ENCODE measurements at places on chromosomes 7 and 10. TPM values are rescaled to one million over a fixed set of nuclear protein-coding genes. Genes with fewer than 3 reads are reported as not detected.

GRCh38 chr7:157543276-157543675, 206.5 kb downstream of the DNAJB6 start:
- no peaks in the 10 kb centered on the region for H3K4me1 ChIP-seq
- H3K27ac ChIP-seq: no peak overlapping the region
- H3K4me3 ChIP-seq: no peak overlapping the region

- H3K27ac ChIP-seq: no peak overlapping the region
- no peak overlapping the region for H3K4me3 ChIP-seq
- peaks cover 41% of the 10 kb centered on the region for H3K4me1 ChIP-seq
- peaks cover 1% of the 10 kb centered on the region for H3K36me3 ChIP-seq
- no peak for DNase-seq
- no peaks in the 10 kb centered on the region for H3K27me3 ChIP-seq
Measured at GRCh38 chr10:126921974-126922525, 16.8 kb downstream of the DOCK1 start.

- no peak overlapping the region for H3K27ac ChIP-seq
- H3K4me3 ChIP-seq: no peak overlapping the region
- no peak for DNase-seq
- H3K36me3 ChIP-seq: no peaks in the 10 kb centered on the region
- peaks cover 7% of the 10 kb centered on the region for H3K4me1 ChIP-seq
Measured at GRCh38 chr10:69497611-69498390, 46.5 kb downstream of the TSPAN15 start.

DNA sequence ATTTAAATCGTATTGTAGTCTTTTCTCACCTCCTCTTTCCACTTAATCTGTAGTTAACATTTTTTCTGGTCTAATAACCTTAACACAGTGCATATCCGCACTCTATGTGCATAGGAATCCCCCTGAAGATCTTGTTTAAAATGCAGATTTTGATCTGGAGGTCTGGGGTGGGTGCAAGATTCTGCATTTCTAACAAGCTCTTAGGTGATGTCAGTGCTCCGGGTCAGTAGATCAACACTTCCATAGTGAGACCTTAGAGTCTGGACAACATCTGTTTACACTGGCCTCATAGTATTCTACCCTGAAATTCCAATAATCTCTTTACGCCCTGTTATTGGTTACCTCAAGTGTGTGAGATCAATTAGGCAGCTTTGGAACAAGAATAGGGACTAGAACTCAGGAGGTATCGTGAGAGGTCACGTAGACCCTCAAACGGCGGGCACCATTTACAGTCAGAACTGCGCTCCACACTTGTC, 434 bp upstream of the PLEKHA8 start:
- H3K27ac ChIP-seq: peak overlapping the region; percentile 94
- DNase-seq: no peak
- peaks cover 66% of the 10 kb centered on the region for H3K4me1 ChIP-seq
- H3K27me3 ChIP-seq: no peaks in the 10 kb centered on the region

GRCh38 chr10:130020651-130021382, 56.7 kb upstream of the EBF3 start:
- no peak overlapping the region for H3K4me3 ChIP-seq
- no peak overlapping the region for H3K27ac ChIP-seq
- no peak for DNase-seq
- H3K4me1 ChIP-seq: no peaks in the 10 kb centered on the region
- peaks cover 44% of the 10 kb centered on the region for H3K27me3 ChIP-seq
- no peaks in the 10 kb centered on the region for H3K36me3 ChIP-seq

DNA sequence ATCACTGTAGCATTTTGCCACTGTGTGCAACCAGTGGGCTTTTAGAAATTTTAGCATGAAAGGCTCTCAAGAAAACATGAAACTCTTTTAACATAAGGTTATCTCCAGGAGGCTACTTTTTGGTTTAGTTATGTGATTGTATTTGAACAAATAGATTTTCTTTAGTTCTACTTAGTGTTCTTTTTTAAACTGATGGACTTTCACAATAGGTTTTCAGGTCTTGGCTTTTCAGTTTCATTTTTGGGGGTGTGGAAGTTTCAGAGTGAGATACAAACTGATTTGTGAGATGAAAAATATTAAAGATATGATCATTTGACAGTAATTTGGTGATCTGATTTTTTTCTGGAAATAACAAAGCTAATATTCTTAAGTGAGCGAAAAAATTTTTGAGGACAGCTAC, 344.1 kb downstream of the PHF14 start:
- no peaks in the 10 kb centered on the region for H3K27me3 ChIP-seq
- H3K27ac ChIP-seq: no peak overlapping the region
- no peaks in the 10 kb centered on the region for H3K4me1 ChIP-seq
- DNase-seq: no peak
- H3K36me3 ChIP-seq: no peaks in the 10 kb centered on the region

- H3K4me1 ChIP-seq: no peaks in the 10 kb centered on the region
- peak overlapping the region; percentile 74 for H3K27ac ChIP-seq
- DNase-seq: no peak
- no peaks in the 10 kb centered on the region for H3K36me3 ChIP-seq
- H3K27me3 ChIP-seq: no peaks in the 10 kb centered on the region
Measured at GRCh38 chr10:17037910-17038309, 91.7 kb downstream of the CUBN start.

- DNase-seq: no peak
- no peaks in the 10 kb centered on the region for H3K27me3 ChIP-seq
- H3K36me3 ChIP-seq: no peaks in the 10 kb centered on the region
Measured at GRCh38 chr10:11910102-11910501, 86.9 kb downstream of the PROSER2 start.

DNA sequence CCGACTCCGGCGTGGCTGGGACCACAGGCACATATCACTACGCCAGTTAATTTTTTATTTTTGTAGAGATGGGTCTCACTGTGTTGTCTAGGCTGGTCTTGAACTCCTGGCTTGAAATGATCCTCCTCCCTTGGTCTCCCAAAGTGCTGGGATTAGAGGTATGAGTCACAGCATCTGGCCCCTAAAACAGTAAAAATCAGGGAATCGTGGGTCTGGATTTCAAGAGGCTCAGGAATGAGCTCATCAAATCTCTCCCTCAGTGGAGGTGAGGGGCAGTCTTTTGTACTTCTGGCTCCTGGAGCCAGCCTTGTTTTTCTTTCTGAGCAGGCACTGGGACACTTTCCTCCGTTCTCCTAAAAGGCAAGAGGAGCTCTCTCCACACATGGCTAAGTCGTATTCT, 32.1 kb upstream of the RHEB start:
- peak overlapping the region; percentile 16 for H3K27ac ChIP-seq
- peaks cover 8% of the 10 kb centered on the region for H3K36me3 ChIP-seq
- peaks cover 16% of the 10 kb centered on the region for H3K4me1 ChIP-seq
- no peak overlapping the region for H3K4me3 ChIP-seq

DNA sequence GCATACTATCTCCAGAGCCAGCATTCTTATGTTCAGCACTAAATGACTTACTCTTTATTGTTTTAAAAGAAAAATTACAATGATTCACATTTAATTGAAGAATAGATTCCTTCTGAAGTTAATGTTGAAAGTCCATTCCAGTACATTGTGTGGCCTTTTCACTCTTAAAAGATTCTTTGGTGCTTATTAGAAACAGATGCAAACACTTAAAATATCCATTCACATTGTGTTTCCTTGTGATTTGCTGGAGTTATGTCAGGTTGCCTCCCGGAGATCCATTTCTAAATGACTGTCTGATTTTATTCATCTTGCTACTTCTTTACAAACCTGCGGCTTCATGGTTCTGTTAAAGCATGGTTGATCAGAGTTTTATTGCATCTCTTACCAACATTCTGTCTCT, 152.8 kb downstream of the FOXP2 start:
- no peak for DNase-seq
- H3K4me3 ChIP-seq: no peak overlapping the region
- H3K36me3 ChIP-seq: no peaks in the 10 kb centered on the region
- H3K27ac ChIP-seq: no peak overlapping the region

- no peaks in the 10 kb centered on the region for H3K36me3 ChIP-seq
- H3K4me1 ChIP-seq: no peaks in the 10 kb centered on the region
- H3K27me3 ChIP-seq: peaks cover 7% of the 10 kb centered on the region
Measured at GRCh38 chr10:125363791-125364190, 203.4 kb upstream of the CTBP2 start.

- H3K4me3 ChIP-seq: no peak overlapping the region
- no peaks in the 10 kb centered on the region for H3K4me1 ChIP-seq
- H3K27ac ChIP-seq: no peak overlapping the region
- peaks cover 11% of the 10 kb centered on the region for H3K27me3 ChIP-seq
- H3K36me3 ChIP-seq: no peaks in the 10 kb centered on the region
Measured at GRCh38 chr10:104220522-104220921, 11.6 kb downstream of the CFAP43 start.

GRCh38 chr7:107816011-107816566, 13.1 kb upstream of the SLC26A3 start:
- no peaks in the 10 kb centered on the region for H3K4me1 ChIP-seq
- H3K36me3 ChIP-seq: no peaks in the 10 kb centered on the region
- H3K27me3 ChIP-seq: peaks cover 5% of the 10 kb centered on the region
- H3K27ac ChIP-seq: no peak overlapping the region

- DNase-seq: peak; percentile 20
- H3K27ac ChIP-seq: no peak overlapping the region
- peaks cover 100% of the 10 kb centered on the region for H3K27me3 ChIP-seq
Measured at GRCh38 chr7:27173511-27173955, 587 bp downstream of the HOXA10 start.

DNA sequence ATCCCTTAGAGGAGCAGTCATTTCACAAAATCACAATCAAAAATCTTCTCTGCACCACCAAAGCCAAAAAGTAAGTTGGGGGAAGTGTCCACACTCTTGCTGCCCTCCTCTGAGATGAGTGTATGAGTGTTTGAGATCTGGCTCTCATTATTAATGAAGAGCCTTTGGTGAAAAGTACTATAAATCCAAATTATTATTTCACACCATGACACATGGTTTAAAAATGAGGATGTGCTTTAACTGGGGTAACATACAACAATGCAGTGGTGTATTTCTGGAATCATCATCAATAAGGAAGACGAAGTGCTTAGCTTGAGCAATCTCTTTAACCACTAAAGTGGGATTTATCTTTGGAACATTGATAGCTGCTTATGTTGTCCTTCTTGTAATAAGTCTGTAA, 114.2 kb upstream of the ADAM12 start:
- no peaks in the 10 kb centered on the region for H3K36me3 ChIP-seq
- H3K4me3 ChIP-seq: no peak overlapping the region
- H3K27me3 ChIP-seq: peaks cover 33% of the 10 kb centered on the region
- DNase-seq: no peak
- H3K4me1 ChIP-seq: no peaks in the 10 kb centered on the region
- no peak overlapping the region for H3K27ac ChIP-seq

GRCh38 chr10:128922172-128922571, 544.9 kb upstream of the MGMT start:
- peaks cover 7% of the 10 kb centered on the region for H3K4me1 ChIP-seq
- peak overlapping the region; percentile 35 for H3K27ac ChIP-seq
- H3K36me3 ChIP-seq: no peaks in the 10 kb centered on the region
- peaks cover 75% of the 10 kb centered on the region for H3K27me3 ChIP-seq

DNA sequence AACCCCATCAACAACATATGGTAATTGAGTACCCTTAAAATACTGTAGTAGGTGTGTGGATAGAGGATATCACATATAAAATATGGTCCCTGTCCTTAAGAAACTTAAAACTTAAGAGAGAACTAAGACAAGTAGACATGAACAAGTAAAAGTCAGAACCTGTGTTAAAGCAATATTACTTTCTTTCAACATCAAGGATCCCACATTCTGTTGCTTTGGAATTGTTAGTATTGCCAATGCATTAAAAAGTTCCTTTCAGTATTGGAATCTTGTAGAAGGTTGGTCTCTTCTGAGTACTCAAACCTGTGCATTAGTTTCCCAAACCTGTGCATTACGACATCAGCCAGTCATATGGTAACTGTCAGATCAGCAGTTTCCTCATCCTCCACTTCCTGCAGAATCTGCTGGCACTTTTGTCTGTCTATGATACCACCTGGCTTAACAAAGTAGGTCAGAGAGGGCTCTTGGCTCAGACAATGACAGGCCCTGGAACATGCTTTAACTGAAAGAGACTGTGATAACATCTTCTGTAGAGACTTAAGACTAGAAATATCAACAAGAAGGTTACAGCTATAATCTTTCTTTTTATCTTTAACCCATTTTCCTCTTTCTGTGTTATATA, 56.5 kb downstream of the CCDC71L start:
- no peaks in the 10 kb centered on the region for H3K36me3 ChIP-seq
- no peak for DNase-seq
- H3K27ac ChIP-seq: no peak overlapping the region
- no peak overlapping the region for H3K4me3 ChIP-seq
- H3K27me3 ChIP-seq: no peaks in the 10 kb centered on the region

Gene TRRAP
- 15.5 TPM for total RNA-seq

Gene UNCX
- total RNA-seq: not detected

Gene PLXDC2
- 16.6 TPM for total RNA-seq

Gene HGF
- total RNA-seq: 2.3 TPM

Gene CDK6
- 16.5 TPM for total RNA-seq

Gene MYOZ1
- total RNA-seq: 4.8 TPM

Gene SORBS1
- total RNA-seq: 896 TPM

Gene TEX36
- not detected for total RNA-seq

Measured in left ventricle myocardium inferior (tissue), 1 donor.